ENCODE measurements at places on chromosomes 1 and 21.

DNA sequence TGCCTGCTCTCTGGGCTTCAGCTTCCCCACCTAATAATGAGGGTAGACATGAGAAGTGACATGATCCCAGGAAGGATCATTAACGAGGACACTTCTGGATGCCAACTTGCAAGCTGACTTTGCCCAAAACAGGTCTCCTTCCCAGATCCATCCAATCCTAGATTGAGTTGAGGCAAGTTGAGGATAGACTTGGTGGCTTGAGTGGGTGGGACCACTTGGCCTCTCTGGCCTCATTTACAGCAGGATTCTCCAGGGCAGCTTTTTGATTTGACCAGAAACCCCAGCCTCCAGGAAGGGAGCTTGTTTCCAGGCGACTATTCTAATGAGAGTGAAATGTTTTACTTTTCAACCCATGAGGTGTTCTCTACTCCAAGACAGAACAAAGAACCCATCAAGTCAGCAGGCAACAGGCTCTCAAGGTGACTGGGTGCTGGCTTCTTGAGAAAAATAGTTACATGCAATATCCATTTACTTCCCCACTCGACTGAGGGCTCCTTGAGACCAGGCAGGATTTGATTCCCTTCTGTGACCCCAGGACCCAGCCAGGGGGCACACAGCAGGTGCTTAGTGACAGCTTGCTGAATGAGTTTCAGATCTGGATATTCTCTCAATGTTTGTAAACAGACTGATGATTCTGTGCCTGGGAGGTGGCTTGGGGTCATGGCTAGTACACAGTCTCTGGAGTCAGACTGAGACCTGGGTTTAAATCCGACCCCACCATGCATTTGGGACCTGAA lies 128.2 kb downstream of the DMRTB1 start:
- DNase-seq, result no peak

DNA sequence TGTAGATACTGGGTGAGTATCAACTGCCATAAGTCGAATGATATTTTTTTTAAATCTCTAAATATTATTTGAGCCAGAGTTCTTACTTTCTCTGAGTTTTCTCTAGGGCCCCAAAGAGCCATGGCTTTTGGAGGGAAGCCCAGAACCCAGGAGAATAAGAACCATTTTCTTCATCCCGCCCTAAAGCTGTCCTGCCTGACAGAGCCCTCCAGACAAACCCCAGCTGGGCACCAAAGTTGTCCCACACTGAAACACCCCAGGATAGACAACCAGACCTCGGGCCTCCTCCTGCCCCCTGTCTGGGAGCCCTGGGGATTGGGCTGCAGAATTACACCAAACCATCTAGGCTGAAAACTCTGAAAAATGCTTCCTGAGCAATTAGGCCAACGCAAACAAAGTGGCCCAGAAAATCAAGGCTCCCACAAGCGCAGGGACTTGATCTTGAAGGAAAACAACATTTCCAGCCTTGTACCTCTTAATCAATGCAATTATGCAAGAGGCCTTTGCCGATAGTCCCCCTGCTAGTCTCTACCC lies 113.1 kb downstream of the RRAGC start:
- no peak for DNase-seq

DNA sequence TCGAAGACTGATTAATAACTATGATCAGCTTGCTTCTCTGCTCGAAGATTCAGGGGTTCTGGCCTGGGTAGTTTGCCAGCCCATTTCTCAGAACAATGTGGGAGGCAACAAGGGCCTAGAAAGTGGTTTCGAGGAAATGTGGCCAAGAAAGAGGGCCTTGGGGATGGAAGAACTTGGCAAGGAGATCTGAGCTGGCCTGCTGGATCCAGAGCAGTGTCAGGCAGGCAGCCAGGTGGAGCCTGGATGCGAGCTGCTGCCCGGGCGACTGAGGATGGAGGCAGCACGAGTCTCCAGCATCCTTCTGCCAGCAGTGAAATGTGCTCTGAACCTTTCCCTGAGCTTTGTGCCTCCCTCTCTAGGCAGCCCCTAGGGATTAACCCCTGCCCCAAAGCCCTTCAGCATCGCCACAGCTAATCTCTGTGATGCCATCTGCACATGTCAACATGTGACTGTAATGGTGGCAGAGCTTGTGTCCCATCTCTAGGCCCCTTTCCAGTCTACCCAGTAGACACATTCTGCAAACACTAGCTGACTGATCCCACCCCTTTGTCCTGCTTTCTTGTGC lies 61.0 kb upstream of the NEK2 start:
- DNase-seq, result no peak

DNA sequence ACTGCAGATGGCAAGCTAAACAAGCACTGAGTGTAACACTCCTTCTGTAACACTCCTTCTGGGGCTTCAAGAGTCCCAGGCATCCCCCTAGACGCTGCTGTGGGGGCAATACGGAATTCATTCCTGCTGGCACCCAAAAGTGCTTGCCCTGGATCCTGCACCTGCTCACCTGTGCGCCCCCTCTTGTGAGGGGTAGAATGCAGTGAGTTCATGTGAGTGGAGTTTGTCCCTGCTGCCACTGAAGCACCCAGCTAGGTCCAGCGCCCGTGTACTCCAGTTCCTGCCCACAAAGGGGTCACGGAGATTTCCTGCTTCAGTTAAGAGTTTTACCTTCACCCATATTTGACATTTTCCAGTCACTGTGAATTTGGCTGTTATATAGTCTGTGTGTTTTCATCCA lies 130.0 kb downstream of the SNX7 start:
- no peak for DNase-seq

DNA sequence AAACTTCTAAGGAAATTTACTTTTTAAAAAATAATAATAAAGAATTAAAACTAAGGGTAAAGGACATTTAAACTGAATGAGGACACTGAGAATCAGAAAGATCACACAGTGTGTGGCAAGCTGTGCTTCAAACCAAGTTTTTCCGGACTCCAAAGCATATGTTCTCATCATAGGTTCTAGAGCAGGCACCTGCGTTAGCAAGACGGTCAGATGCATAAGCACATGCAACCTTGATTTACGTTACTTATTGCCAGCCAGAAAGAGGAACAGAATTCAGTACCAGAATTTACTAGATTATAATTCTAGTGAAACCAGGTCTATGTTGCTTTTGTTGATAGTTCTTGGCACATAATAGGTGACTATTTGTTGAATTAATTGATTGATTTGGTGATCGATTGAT lies 6.2 kb upstream of the LBR start:
- DNase-seq, result no peak

DNA sequence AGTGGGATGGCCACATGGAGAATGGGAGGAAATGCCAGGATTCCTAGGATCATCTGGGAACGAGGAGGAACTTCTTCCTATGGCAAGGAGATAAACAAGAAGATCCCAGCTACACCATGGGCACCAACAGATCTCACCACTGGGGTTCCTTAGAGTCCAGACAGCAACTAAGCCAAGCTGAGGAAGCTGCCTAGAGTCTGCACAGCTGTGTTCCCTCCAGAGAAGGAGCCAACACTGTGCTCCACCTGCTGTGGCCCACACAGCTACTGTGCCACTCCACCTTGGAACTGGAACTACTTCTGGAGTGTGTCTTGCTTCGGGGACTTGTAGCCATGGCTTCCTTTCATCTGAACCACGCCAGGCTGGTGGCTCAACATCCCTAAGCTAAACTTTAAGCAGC lies 6.0 kb downstream of the IFNAR1 start:
- no peak for DNase-seq
